ENCODE measurements at places on chromosomes 5 and 9.

- DNase-seq = no peak
These were observed 101.5 kb upstream of the SNX2 start for GRCh38 chr5:122673343-122673742.

DNA sequence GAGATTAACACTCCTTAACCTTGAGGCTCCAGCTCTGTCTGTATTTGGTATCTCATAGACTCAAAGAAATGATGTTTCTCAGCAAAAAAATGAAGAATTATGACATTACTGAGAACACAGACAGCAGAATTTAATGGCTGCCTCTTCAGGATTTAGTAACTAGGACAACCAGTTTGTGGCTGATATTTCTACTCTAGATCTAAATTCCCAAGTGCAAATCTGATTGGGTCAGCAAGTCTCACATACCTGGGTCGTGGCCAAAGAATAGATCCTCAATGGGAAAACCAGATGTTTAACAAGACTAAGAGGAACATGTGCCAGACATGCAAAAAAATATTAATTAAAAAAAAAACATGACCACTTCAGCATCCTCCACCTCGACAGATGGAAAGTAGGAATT is 608.9 kb downstream of the DTWD2 start:
- no peak for DNase-seq

- DNase-seq = no peak
These were observed 345.7 kb downstream of the DEPDC1B start for GRCh38 chr5:60354311-60354710.

GRCh38 chr9:18061856-18062255 is 412.1 kb upstream of the ADAMTSL1 start:
- DNase-seq = no peak

GRCh38 chr9:85040146-85040545 is 370.6 kb downstream of the NTRK2 start:
- DNase-seq = no peak

DNA sequence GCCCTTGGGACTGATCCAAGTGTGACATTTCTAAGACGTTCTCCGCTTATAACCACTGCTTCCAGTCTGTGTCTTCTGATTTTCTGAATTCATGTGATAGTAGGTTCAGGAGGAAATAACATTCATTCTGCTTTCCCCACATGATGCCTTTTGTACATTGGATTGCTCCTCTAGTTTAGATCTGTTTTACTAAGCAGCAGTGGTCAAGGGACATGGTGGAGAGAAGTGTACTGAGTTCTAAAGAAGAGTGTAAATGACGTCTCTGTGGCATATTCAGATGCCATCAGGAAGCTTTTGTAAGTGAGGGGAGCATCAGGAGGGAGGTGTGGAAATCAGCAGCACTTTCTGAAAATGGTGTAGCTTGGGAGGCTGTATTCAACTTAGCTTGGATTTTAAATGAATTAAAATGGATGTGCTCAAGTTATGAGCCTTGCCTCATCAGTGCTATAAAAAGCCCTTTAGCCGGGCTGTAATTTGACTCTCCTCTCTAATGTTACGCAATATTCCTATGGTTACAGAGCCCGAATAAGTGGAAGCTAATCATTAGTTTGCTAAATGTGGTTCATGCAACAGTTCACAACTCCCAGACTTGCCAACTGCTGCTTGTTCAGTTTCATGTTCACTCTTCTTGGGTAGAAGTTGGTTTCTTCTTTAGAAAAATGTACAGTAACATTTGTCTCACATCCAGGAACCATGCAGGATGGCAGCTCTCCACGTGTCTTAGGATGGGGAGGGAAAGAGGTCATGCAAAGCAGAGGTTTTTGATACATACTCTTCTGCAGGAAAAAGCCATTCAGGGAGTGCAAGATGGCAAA is 281.3 kb downstream of the ARHGAP26 start:
- DNase-seq = peak; percentile 55

- no peak for DNase-seq
These were observed 6.0 kb upstream of the PLAC8L1 start for GRCh38 chr5:146111409-146111808.

DNA sequence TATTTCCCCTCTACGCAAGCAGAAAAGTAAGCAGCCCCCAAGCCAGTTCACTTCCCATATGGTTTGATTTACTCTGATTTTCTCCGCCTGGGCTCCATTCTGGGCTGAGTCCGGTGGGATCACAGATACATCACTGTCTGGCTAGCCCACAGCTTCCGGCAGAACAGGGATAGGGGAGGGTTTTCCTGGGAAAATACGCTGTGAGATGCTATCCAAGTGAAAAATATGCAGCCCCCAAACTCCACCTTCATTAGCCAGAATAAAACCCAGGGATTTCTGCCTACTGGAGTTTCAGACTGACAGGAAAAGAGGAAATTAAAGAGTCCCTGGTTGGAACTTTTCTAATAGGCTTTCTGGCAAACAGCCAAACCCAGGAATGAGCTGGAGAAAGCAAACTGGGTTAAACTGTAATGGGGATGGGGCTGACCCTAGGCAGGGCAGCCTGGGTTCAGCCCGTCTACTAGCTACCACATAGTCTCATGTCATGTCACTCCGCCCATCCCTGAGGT is 16.9 kb upstream of the NIPAL4 start:
- DNase-seq = no peak

DNA sequence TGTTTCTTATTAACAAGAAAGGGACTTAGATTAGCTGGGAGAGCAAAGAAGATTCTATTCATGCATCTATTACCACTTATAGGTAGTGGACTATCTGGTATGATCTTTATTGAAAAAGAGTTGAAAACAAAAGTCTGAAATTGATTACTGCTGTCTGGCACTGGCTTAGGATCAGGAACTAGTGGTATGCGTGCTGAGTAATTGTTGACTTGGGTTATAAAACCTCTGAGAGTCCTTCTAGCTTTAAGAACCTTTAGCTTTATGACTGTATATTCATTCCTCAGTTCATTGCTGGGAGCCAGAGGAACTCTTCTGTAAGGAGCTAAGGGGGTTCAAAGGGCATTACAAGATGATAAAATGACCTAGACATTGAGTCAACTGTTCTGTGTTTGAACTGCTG is 7.6 kb downstream of the SLC1A1 start:
- peak; percentile 19 for DNase-seq

GRCh38 chr5:58885260-58885659 is 302.4 kb downstream of the RAB3C start:
- DNase-seq = no peak

DNA sequence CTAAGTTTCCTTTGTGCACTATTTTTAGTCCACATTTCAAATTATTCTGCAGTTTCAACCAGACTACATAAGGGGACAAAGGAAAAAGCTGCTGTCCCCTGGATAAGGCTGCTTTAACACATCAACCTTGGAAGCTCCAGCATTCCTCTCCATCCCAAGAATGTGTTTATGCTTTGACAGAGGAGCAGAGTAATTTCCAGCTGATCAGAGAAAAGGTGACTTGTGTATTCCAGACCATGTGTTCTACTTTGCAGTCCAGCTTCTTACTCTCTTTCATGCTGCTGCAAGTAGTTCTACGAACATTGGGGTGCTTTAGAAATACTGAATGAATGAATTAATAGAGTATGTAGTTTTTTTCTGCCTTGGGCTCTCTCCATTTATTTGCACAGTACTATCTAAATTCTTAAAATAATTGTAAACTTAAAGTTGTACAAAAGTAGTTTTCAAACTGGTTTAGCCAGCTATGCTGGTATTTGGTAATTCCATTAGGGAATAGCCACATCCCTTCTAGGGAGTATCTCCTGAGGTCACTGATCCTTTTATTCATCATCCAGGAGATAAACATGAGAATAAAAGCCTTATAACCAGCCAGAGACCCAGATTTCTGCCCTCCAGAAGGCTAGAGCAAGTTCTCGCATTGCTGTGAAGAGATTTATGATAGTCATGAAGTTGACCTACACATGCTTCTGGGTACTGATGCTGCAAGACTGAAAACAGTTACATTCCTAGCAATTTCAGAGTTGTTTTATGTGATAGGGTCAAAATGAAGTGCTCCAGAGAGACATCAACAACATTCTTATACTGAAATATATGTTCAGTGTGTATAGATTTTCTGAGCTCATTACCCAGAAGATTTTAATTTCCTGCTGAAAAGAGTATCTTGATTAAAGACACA is 215.2 kb downstream of the COMMD10 start:
- no peak for DNase-seq

DNA sequence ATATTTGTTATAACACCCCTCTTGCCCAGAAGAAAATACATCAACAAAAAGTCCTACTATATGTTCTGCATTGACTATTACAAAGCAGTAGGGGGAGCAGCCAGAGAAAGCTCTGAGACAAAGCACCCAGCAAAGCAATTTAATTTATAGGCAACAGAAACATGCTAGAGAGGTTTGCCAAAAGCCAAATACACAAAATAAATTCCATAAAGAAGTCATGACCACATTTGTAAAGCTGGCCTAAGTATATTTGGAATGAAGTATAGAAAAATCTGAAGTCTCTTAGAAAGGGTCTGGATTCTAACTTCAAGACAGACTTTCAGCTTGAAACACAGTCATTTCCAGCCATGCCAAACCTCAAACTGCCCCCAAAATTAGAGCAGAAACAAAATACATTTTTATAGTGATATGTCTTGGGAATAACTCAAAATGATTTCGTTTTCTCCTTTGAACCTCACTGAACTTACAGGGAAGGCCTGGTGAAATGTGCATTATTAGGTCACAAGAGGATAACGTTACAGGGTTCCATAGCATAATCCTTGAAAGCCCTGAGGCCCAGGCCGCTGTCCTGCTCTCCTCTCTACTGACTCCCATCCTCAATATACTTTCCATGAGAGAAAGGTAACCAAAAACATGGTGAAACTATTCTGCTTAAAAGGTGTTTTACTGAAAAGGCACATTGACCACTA is 451.8 kb downstream of the RAB3C start:
- peak; percentile 65 for DNase-seq

- no peak for DNase-seq
These were observed 2.0 kb upstream of the C1QTNF3 start for GRCh38 chr5:34045023-34045422.

DNA sequence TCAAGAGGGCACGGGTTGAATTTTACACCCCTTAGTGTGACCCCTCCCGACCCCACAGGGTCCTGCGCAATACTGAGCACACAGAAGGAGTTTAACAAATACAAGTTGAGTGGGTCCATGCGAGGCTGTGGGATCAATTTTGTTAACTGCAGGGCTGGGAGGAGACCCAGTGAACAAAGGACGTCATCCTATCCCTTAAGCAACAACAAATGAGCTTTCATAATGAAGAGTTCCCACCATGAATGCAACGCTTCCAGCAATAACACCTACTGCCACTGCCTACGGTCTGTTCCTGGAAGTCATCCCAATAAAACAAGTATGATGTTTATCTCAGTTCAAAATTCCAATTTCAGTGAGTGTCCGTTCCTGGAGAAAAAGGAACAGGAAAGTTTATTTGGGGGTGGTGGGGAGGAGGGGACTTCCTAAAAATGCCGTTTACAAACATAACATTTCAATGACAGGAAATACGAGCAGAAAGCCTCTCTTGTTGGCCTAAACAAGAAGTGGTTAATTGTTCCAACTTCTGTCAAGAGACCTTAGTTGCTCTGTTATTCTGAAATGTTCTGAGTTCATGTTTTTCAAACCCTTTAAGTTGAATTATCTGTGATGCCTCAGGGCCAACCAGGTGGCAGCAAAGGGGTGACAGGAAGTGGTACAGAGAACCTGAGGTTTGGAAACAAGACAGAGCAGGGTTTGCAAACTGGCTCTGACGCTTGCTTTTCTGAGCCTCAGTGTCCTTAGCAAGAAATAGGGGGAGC is 65.8 kb upstream of the PLPP6 start:
- peak; percentile 36 for DNase-seq

GRCh38 chr5:154311362-154311761 is 120.8 kb downstream of the GALNT10 start:
- DNase-seq = peak; percentile 66

- no peak for DNase-seq
These were observed 182.9 kb upstream of the RFX3 start for GRCh38 chr9:3708751-3709150.

DNA sequence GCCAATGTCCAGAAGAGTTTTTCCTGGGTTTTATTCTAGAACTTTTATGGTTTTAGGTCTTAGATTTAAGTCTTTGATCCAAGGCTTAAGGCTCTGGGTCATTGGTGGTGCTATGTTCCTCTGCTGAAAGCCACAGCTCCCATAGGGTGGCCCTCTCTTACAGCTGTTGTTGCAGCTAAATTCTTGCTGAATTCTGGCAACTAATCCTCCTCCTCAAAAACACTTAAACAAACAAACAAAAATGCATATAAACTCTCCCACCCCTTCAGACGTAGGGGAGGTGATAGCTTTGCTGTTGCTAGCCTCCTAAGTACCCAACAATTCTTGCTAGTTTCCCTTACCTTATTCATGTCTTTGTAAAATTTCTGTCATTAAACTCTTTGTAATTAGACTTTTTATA is 30.2 kb downstream of the IQGAP2 start:
- DNase-seq = no peak

GRCh38 chr9:132806723-132807421 is 71.2 kb downstream of the AK8 start:
- no peak for DNase-seq

- no peak for DNase-seq
These were observed 77.5 kb downstream of the GNAQ start for GRCh38 chr9:77954013-77954665.

DNA sequence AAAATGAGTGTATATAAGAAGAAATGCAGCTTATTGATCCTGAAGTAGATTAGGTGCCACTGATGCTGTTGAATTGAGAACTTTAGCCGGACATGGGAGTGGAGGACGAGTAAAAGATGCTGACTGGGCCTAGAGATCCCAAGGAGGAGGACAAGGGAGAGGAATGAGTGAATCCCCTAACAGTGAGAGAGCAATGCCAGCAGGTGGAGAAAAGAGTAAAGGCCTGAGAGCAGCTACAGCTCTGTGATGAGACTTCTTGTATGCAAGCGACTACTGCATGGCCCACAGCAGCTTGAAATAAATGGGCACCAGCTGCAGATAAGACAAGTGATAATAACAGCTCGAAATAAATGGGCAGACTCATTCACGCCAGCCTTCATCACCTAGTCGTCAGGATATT is 44.5 kb upstream of the JMY start:
- no peak for DNase-seq

DNA sequence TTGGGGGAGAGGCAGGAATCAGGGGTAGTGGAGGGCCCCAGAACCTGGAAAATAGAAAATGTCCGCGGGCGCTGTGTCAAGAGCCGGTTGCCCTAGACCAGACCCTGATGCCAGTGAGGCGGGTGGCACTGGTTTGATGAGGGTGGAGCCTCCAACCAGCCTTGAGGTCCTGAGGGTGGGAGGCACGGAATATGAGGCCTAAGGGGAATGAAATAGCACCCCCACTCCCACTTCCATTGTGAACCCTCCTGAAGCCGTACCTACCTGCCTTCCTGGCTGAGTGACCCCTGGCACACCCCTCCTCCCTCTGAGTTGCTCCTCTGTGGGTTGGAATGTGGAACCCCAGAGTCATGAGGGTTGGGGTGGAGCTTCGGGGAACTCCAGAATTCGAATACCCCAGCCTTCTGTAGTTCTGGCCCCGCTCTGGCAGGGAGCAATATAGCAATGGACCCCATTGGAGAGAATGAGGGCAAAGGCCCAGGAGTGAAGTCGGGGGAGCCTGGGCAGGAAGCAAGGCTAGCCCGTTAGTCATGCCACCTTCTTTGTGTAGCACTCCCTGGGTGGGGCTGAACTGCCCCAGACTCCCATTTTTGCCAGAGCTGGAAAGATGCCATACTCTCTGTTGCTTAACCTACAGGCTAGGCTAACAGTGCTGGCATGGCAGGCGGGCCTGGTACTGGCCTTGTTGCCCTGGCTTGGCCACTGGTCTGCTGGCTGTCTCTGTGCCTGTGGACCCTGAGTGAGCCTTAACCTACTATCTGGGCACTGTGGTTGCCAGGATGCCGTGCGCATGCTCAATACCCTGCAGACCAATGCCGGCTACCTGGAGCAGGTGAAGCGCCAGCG is 1.0 kb downstream of the FPGS start:
- DNase-seq = peak; percentile 42

Data from activated CD4-positive, alpha-beta T cell treated with anti-CD3 and anti-CD28 coated beads, Interleukin-10, Interleukin-2, amounts not matched to agents 100 ng/mL and 50 ng/mL, durations not matched to agents 16 hours and 8 hours (primary cell).